ENCODE measurements at places on chromosomes 2 and 18. TPM values are rescaled to one million over a fixed set of nuclear protein-coding genes. Genes with fewer than 3 reads are reported as not detected.

- H3K4me1 ChIP-seq: peaks cover 3% of the 10 kb centered on the region
- H3K4me3 ChIP-seq: no peak overlapping the region
- no peaks in the 10 kb centered on the region for H3K36me3 ChIP-seq
- peak; percentile 69 for DNase-seq
Measured at GRCh38 chr2:175823002-175823706, 178.9 kb downstream of the LNPK start.

DNA sequence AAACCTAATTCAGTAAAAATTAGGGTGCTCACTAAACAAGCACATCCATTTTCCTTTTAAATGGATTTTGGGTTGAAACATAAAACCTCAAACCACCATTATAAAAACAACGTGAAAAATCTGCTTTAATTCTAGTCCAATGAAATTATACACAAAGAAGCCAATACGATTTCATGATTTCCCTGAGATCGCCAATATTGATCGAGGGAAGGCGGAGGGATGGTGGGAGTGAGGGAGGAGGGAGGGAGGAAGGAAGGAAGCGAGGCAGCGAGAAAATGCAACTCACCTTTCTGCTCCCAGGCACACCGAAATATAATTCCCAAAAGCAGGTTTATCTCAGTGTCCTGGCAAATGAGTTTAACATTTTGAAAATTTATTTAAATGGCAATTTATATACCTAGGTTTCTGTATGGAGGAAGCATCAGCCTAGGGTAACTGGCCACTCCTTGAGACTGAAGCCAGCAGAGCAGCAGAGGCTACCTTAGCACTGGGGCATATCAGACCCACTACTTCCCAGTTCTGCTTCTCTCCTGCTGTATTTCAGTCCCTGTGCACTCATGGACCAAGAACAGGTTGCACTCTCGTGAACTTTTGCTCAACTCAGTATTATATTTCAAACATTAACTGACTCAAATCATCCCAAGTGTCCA is 2.3 kb upstream of the ONECUT2 start:
- peaks cover 90% of the 10 kb centered on the region for H3K27me3 ChIP-seq
- H3K36me3 ChIP-seq: no peaks in the 10 kb centered on the region
- DNase-seq: no peak
- peaks cover 5% of the 10 kb centered on the region for H3K4me1 ChIP-seq
- no peak overlapping the region for H3K27ac ChIP-seq
- H3K4me3 ChIP-seq: no peak overlapping the region

DNA sequence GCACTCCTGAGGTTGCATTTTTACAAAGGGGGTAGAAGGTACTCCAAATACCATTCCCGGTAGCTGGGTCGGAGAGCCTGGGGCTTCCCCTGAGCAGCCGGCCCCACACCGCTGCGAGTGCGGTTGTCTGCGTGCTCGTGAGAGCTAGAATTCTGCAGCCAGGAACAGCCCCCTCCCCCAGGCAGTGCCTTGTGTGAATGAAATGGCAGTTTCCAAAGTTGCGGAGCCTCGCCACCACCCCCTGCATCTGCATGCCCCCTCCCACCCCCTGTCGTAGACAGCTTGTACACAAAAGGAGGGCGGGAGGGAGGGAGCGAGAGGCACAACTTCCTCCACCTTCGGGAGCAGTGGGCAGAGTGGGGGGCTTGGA is 1.1 kb downstream of the MYCN start:
- H3K27me3 ChIP-seq: peaks cover 35% of the 10 kb centered on the region
- H3K4me3 ChIP-seq: no peak overlapping the region
- H3K4me1 ChIP-seq: no peaks in the 10 kb centered on the region
- no peak for DNase-seq

DNA sequence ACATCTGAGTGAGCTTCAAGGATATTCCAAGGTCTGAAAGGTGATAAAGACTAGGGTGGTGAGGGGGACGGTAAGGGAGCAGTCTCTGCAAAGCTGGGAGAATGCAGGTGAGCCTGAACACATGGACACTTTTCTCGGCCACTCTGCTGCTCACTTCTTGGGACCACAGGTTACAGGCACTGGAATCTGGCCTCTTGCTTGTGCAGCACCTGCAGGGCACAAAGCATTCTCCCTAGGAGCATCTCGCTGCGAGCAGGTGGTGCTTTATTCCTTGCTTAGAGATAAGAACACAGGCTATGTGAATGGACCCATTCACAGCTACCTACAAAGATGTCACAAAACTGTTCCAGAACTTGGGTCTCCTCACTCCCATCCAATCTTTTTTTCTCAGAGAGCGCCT is 153.2 kb downstream of the DDX1 start:
- H3K36me3 ChIP-seq: no peaks in the 10 kb centered on the region
- H3K27me3 ChIP-seq: no peaks in the 10 kb centered on the region
- H3K27ac ChIP-seq: no peak overlapping the region
- DNase-seq: no peak
- no peaks in the 10 kb centered on the region for H3K4me1 ChIP-seq
- no peak overlapping the region for H3K4me3 ChIP-seq

DNA sequence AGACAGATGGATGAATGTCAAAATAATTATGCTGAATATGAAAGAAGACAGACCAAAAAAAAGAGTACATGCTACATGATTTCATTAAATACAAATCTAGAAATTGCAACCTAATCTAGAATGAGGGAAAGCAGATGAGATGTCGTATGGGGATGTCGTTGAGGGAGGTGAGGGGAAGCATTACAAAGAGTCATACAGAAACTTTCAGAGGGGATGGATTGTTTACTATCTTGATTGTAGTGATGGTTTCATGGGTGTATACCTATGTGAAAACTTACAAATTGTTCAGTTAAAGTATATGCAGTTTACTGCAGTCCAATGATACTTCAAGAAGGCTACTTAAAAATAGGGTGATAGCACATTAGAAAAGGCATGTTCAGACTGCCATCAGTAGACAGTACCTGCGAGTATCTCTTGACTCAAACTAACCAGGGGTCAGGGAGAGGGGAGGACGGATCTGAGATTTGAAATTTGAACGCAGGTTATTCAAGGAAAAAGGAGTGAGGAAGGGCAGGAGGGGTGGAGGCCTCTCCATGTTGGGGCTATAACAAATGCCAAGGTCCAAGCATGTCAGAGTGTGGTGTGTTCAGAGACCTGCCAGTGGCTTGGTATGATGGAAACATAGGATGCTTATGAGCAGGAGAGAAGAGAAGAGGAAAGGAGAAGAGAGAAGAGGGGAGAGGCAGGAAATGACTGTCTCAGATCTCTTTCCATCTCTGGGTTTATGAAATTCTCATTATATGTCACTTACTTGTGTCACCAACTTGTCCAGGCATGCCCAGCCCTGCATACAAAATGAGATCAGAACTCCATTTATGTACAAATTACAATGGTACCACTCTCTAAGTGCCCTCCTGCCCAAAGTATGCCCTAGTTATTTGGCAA is 257.3 kb upstream of the CXCR4 start:
- no peaks in the 10 kb centered on the region for H3K36me3 ChIP-seq
- H3K27me3 ChIP-seq: no peaks in the 10 kb centered on the region
- H3K27ac ChIP-seq: no peak overlapping the region
- H3K4me3 ChIP-seq: no peak overlapping the region
- H3K4me1 ChIP-seq: no peaks in the 10 kb centered on the region

DNA sequence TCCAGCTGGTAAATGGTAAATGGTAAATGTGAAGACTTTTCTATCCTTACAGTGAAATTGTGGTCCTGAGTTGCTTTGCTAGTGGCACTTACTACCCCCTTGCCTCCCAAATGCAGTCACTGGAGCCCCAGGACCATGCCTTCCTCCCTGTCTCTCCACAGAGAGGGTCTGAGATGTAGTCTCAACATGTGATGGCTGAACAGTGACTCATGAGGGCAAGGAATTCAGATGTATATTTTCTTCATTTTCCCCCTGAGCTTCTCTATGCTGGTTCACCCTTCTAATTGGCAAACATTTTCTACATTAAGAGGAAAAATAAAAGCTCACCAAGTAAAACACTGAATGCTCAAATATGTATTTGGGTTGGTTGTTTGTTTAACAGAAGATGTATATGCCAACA is 232.0 kb downstream of the SH3BP4 start:
- H3K4me3 ChIP-seq: no peak overlapping the region
- H3K27ac ChIP-seq: no peak overlapping the region
- H3K36me3 ChIP-seq: no peaks in the 10 kb centered on the region
- peaks cover 16% of the 10 kb centered on the region for H3K27me3 ChIP-seq
- no peaks in the 10 kb centered on the region for H3K4me1 ChIP-seq
- no peak for DNase-seq

DNA sequence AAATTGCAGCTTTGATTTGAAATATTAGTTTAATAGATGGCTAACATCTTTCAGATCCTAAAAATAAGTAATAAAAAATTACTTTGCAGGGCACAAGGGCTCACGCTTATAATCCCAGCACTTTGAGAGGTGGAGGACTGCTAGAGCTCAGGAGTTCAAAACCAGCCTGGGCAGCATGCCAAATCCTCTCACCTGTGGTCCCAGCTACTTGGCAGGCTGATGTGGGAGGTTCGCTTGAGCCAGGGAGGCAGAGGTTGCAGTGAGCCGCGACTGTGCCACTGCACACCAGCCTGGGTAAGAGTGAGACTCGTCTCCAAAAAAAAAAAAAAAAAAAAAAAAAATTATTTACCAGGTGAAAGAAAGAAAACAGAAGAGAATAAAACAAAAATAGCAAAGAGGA is 449.8 kb downstream of the NRXN1 start:
- H3K4me1 ChIP-seq: no peaks in the 10 kb centered on the region
- H3K36me3 ChIP-seq: no peaks in the 10 kb centered on the region
- H3K27ac ChIP-seq: no peak overlapping the region

DNA sequence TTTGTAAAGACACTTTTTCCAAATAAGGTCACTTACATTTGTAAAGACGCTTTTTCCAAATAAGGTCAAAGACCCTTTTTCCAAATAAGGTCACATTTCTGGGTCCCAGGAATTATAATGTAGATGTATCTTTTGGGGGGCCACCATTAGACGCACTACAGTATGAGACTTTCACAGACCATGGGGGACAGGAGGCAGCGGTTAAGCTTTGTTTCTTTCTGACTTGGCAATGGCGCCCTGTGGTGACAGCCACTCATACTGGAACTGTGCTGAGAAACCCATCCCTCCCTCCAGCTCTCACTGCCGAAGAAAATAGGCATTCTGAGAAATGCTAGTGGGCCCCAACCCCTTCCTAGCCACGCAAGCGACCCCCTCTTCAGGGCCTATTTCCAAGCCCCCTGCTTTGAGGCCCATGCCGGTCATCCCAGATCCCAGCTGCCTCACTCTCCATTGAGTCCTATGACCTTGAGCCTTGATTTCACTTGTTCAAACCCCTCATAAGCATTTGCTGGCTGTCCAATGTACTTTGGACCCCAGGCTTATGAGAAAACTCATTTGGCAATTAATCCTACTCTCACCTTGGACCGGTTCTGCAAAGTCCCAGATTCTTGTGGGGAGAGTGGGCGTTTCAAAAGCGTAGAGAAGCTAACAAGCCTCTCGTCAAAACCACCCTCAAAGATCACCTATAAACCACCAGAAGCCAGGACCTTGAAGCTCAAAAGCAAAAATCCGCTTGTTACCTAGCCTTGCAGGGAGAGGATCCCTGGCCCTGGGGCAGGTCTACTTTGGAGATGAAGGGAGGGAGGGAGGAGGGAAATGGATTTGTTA is 11.3 kb upstream of the SPATA3 start:
- H3K27ac ChIP-seq: no peak overlapping the region
- H3K36me3 ChIP-seq: no peaks in the 10 kb centered on the region
- DNase-seq: no peak
- peaks cover 3% of the 10 kb centered on the region for H3K27me3 ChIP-seq

GRCh38 chr2:79695248-79695647 is 182.4 kb downstream of the CTNNA2 start:
- H3K4me1 ChIP-seq: no peaks in the 10 kb centered on the region
- H3K36me3 ChIP-seq: no peaks in the 10 kb centered on the region
- H3K27me3 ChIP-seq: no peaks in the 10 kb centered on the region
- H3K27ac ChIP-seq: no peak overlapping the region
- DNase-seq: no peak
- H3K4me3 ChIP-seq: no peak overlapping the region

DNA sequence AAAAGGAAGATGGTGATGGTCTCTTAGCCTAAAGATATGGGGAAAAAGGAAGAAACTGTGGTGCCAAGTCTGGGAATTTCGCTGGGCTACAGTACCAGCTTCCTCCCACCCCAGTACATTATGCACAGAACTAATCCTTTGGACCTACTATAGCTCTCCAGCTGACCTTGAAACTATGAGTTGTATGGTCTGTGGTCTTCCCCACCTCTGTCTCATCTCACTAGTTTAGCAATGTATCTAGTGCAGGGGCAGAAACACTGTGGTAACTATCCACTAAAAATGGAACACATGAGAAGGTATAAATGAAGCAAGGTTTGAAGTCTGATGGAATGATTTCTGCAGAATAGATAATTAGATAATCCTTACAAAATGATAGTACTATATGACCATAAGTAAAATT is 190.4 kb upstream of the CCDC150 start:
- H3K36me3 ChIP-seq: no peaks in the 10 kb centered on the region
- H3K27ac ChIP-seq: no peak overlapping the region
- no peak for DNase-seq
- H3K27me3 ChIP-seq: no peaks in the 10 kb centered on the region

DNA sequence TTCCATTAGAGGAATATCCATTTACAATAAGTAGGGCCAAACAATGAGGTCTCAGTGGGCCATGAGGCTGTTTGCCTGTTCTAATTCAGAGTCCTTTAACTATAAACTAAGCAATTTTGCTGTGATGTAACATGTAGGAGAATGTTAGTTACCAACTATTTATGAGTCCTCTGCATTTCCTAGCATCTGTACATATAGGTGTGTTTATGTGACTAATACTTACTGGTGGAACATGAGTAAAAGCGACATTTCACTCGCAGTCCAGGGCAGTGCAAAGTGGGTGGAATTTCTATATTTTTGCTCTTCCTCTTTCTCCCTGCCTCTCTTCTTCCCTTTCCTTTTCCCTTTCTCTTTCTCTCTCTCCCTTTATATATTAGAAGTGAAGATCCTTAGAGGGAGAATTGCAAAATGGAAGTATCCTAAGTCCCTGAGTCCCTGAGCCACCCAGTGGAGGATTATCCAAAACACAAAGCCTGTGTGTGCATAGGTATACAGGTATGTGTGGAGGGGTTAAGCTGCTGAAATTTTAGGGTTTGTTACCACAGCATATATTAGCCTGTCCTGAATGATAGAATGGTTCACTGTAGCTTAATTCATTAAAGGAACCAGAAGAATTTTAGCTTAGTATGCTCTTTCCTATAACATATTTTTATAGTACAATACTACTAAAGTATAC is 487.0 kb upstream of the FANCL start:
- H3K36me3 ChIP-seq: no peaks in the 10 kb centered on the region
- no peak for DNase-seq
- no peaks in the 10 kb centered on the region for H3K4me1 ChIP-seq
- no peak overlapping the region for H3K4me3 ChIP-seq

The RETSAT gene
- 38.2 TPM for total RNA-seq

The TDRD15 gene
- total RNA-seq: not detected

The CAPN14 gene
- total RNA-seq: 0.14 TPM

The RMND5A gene
- total RNA-seq: 33.6 TPM

All from astrocyte (in vitro differentiated cells and primary cell).